Stimulated activated CD4-positive, alpha-beta T cell treated with anti-CD3 and anti-CD28 coated beads, Interleukin-1b, Interleukin-23, amount 100 ng/mL, for 48 hours (primary cell): ENCODE measurements at places on chromosomes 4 and X.

DNA sequence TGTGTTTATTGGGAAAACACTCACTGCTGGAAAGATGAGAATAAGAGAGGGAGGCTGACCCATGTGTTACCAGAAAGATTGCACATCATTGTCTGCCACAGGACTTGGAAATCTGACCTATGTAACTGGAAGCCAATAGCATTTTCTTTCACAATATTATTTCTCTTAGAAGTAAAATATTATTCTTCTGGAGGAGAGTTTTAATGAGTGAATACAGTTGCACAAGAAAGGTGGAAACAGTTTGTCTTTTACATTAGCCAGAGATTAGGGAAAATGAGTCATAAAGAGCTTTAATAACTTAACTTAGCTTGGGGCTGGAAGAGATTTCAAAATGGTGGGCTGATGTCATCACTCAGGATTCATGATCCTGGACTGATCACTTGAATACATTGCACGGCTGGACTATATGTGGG, 31.5 kb upstream of the LNX1 start:
- DNase-seq = no peak

GRCh38 chr4:152988721-152989553, 52.8 kb downstream of the FHDC1 start:
- DNase-seq = no peak

- no peak for DNase-seq
Observed at GRCh38 chr4:183299464-183299863, 20.6 kb downstream of the CLDN22 start.

DNA sequence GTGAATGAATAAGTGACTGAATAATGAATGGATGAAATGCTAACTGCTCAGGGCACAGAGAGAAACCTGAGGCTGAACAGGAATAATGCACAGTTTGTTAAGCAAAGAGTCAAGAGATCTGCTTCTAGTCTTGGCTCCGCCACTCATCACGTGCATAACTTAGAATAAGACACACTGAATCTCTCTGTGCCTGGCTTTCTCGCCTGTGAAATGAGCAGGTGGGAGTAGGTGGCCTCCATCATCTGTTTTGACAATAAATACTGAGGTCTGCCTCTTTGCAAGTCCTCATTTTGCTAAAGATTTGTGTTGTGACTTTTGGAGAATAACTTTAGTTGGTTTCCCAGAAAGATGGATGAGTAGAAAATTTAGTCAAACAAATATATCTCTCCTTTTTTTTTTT, 318.0 kb downstream of the FBXW7 start:
- no peak for DNase-seq
